Stimulated activated CD8-positive, alpha-beta memory T cell treated with anti-CD3 and anti-CD28 coated beads, Interleukin-4, amount 100 ng/mL, for 4 hours (primary cell): ENCODE measurements at places on chromosomes 1 and 21.

- no peak for DNase-seq
These were observed 62.9 kb downstream of the TRABD2B start for GRCh38 chr1:47934243-47934805.

DNA sequence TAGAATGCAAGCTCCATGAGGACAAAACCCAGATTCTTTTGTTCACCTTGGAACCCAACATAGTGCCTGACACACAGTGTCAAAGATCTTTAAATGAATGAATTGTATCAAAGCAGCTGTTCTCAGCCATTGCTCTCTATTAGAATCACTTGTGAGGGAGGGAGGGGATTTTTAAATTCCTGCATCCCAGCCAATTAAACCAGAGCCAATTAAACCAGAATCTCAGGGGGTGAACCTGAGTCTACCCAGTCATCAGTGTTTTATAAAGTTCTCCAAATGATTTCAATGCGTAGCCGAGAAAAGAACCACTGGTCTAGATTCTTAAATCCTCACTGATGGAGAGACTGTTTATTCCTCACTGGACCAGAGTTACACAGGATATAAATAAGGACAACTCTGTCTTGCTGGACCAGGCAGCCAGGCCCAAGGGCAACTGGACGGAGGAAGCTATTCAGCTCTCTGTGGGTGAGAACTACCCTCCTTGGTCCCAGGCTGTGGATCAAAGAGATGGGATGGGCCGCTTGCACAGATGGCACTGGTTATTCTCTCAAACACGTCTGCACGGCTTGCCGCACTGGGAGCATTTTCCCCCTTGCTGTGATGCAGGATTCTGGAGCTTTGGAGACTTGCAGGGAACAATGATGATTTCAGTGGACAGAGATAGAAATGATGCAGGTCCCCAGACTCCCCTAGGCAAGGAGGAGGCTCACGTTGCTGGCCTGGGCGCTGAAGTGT, 20.0 kb upstream of the CDCA8 start:
- no peak for DNase-seq

DNA sequence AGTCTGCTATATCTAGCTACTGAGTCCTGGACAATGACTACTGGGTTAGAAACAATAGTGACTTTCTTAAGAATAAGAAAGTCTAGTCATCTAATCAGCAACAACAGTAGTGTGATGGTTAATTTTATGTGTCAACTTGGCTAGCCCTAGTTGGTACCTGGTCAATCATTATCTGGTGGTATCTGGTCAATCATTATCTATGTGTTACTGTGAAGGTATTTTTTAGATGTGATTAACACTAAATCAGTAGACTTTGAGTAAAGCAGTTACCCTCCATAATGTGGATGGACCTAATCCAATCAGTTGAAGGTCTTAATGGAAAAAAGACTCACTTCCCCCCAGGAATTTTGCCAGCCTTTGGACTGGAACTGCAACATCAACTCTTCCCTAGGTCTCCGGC, 312.6 kb downstream of the SIPA1L2 start:
- no peak for DNase-seq

DNA sequence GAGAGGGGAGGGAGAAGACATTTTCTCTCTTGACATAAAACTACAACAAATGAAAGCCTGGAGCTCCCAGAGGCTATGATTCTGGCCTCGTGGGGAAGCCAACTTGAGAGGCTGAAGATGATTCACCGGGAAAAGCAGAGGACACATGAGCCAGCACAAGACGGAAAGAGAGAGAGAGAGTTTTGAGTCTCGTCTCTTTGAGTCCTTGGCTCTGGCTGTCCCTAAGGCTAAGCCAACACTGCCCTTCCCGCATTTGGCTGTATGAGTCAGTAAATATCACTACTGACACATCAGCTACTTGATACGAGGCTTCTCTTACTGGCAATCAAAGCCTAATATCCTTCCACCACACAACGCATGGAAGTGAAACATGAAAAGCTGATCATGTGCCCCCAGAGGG, 95.5 kb downstream of the GRIK3 start:
- no peak for DNase-seq

- DNase-seq = no peak
These were observed 12.6 kb downstream of the TINAGL1 start for GRCh38 chr1:31588751-31589515.

DNA sequence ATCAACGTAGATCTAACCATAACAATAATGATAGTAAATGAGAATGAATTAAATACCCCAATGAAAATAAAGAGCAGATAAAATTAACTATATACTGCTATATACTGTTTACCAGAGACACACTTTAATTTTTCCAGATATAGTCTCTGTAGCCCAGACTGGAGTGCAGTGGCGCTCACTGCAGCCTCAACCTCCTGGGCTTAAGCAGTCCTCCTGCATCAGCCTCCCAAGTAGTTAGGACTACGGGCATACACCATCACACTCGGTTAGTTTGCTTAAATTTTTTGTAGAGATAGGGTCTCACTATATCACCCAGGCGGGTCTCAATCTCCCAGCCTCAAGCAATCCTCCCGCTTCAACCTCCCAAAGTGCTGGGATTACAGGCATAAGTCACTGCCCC, 37.2 kb downstream of the TRIM33 start:
- no peak for DNase-seq

GRCh38 chr1:184567637-184568036, 180.8 kb downstream of the C1orf21 start:
- DNase-seq = no peak
